Mucosa of descending colon (tissue), 3 donors: ENCODE measurements at places on chromosomes 12 and 14. TPM values are rescaled to one million over a fixed set of nuclear protein-coding genes. Genes with fewer than 3 reads are reported as not detected.

Gene TEX52
- not detected for total RNA-seq

Gene CSRP2
- total RNA-seq = 6.5 TPM

Gene CDKL1
- total RNA-seq = 70.4 TPM

Gene INSM2
- not detected for total RNA-seq

Gene DCN
- 315 TPM for total RNA-seq
